Pons (tissue), 1 donor: ENCODE measurements at places on chromosomes 1 and 21.

DNA sequence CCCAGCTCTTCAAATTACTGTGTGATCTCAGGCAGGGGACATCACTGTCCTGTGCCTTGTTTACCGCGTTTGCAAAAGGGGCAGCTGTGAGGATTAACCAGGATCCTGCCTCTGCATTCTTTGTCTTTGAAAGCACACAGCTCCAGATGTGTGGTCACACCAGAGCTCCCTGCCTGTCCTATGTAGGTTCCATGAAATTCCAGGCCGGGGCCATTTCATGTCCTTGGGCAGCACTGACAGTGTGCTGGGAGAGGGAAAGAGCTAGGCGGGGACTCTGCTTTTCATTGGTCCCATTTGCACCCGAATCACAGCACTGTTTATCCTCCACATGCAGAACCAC lies 42.2 kb upstream of the SELENON start:
- no peak for DNase-seq

DNA sequence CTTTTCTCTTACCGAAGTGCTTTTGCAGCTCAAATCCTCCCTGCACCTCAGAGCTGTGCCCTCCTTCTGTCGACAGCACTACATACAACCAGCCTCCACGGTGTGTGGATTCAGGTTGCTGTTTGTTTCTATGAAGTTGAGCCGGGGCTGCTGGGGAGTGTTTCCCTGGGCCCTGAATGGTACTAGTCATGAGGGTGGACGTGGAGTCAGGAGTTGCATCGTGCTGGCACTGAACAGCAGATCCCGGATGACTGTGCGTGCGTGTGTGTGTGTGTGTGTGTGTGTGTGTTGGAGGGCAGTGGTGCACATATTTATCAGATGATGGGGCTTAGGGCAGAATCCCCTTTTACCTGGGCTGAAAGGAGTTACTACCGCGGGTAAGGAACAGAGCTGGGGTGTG lies 47.0 kb downstream of the ACTL8 start:
- no peak for DNase-seq

DNA sequence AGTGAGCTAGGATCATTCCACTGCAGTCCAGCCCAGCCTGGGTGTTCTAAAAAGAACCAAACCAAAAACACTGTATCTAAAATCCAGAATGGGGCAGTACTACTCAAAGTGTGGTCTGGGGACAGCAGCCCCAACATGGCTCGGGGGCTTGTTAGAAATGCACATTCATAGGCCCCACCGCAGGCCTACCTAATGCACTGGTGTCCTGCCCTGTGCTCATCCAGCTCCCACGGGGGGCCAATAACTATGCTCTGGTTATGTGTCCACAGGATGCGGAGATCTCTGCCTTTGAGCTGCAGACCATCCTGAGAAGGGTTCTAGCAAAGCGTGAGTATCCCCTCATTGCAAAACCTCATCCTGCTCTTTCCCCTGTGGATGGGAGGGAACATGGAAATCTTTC lies 51.5 kb downstream of the CAPN2 start:
- no peak for DNase-seq

DNA sequence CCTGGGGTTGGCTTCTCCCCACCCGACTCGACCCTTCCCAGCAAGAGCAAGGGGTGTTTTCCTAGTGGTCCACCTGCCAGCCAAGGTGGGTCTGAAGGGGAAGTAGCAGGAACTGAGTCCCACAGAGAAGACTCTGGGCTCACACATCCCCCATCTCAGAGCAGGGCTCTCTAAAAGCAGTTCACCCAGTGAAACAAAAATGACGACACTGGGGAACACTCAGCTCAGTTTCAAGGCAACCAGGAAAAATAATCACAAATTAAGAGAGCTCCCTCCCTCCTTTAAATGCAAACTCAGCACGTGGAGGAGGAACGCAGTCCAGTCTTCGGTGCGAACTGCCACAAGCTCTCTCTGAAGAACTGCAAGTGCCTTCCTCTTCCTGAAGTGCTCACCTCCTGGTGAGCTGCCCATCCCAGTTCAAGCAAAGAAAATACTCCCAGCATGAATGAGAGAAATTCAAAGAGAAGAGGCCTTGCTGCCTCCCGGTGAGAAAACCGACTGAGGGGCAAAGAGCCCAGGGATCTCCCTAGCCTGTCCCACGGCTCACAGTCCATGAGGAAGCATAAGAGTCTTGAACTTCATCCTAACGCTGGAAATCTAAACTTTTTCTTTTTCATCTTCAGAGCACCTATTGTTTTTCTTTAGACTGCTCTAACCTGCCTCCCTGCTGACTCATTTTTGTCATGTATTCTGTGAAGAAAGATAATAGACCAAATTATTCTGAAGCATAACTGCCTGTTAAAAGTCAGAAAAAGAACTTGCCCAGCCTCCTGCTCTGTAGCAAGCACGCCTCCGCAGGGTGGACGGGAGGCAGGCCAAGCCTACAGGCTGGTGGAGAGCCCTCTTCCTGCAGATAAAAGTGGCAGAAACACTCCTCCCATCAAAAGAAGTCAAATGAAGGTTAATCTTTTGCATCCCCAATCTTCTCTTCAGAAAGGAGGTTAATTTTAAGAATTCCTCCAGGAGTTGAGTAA lies 281.4 kb downstream of the HHIPL2 start:
- DNase-seq = no peak

GRCh38 chr1:29186707-29187106 lies 5.0 kb upstream of the SRSF4 start:
- DNase-seq = no peak

- DNase-seq = no peak
These were observed 7.4 kb upstream of the EDEM3 start for GRCh38 chr1:184761969-184762485.

DNA sequence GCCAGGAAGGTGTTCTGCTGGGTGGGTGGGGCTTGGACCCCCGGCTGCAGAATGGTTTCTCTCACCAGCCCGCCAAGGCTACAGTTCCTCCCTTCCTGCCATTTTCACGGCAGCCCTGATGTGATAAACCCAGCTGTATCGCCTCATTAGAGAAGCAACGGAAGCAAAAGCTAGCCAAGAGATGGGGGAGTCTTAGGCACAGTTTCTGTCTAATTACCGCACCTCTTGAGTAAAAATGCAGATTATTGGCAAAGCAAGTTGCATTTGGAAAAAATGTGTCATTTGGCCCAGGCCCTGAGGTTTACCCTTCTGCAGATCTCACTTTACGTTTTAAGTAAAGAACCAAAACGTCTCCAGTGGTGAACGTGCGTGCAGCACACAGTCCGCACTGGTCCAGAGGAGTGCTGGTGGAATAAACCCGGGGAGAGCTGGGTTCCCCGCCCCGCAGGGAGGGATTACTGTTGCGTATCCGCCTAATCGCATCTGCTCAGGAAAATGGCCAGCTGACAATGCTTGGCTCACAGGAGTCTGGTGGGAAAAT lies 109.9 kb downstream of the GALNT2 start:
- peak; percentile 70 for DNase-seq

- no peak for DNase-seq
These were observed 272.2 kb downstream of the LMO4 start for GRCh38 chr1:87600854-87601253.

GRCh38 chr1:157073944-157074685 lies 25.5 kb downstream of the ETV3L start:
- peak; percentile 46 for DNase-seq

DNA sequence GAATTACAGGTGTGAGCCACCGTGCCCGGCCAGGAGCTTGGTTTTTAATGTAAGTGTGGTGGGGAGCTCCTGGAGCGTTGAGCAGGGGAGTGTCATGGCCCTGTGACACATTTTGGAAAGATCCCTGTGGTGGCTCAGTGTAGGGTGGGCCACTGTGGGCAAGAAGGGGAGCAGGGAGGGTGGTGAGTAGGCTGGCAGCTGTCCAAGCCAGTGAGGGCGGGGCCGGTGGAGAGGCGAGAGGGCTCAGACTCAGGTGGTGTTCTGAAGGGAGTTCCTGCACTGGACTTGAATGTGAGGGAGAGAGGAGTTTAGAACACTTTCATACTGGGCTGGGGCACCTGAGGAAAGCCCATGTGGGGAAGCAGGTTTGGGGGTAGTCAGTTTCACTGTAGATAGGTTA lies 3.1 kb upstream of the EVA1B start:
- DNase-seq = no peak

DNA sequence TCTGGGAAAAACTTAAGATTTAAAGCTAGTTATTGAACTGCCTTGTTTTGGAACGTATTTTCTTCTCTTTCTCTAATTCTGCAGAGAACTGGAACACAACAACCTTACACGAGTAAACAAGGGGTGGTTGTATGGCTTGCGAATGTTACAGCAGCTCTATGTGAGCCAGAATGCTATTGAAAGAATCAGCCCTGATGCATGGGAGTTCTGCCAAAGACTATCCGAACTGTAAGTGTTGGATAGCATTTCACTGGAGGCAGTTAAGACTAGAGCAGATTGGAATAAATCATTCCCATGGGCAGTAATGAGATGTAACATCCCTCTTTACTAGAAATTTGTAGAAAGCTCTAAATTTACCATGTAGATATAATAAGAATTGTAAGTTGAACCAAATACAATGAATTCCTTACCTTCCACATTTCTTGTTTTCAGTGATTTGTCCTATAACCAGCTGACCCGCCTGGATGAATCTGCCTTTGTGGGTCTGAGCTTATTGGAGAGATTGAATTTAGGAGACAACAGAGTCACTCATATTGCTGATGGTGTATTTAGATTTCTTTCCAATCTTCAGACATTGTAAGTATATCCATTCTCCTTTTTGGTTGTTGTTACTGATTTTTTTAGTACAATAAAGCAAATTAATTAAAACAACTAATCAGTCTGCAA lies 22.9 kb downstream of the LRIG2 start:
- peak; percentile 92 for DNase-seq

DNA sequence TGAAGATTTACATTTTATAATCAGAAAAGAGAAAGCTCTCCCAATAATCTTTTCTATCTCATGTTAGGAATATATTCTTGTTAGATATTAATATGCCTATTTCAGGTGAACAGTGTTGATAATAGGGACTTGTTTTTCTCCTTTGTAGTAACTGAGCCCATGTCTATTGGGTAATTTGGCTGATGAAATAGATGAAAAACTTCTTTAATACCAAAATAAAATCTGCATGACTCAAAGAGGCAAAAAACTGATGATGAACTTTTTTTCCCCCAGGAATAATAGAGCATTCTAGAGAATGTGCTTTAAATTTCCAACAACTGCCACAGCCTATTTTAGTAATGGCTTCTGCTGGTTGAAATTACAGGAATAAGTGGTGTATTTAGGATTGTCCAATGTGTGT lies 178.9 kb upstream of the GREM2 start:
- no peak for DNase-seq

DNA sequence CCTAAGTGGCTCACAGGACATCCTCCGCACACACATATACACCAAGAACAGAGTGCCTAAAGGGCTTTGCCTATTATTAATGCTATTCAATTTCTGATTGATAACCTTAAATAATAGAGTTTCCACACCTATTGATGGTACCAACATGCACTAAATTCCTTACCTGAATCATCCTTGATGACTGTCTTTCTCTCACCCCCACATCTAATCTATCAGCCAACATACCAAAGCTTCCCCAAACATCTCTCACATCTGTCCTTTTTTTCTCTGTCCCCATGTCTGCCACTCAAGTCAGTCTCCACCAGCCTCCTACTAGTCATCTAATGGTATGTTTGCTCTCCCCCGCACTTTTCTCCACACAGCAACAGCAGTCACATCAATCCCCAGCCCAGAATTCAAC lies 174.4 kb downstream of the DSCAM start:
- no peak for DNase-seq

DNA sequence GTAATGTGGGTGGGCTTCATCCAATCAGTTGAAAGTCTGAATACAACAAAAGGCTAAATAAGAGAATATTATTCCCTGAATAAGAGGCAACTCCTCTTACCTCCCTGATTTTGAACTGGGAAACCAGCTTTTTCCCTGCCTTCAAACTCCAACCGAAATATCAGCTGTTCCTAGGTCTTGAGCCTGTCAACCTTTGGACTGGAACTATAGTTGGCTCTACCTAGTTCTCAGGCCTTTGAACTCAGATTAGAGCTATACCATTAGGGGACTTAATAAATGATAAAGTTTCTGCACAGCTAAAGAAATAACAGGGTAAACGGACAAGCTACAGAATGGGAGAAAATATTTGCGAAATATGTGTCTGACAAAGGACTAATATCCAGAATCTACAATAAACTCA lies 43.8 kb upstream of the BEND5 start:
- DNase-seq = no peak

GRCh38 chr1:113247782-113248181 lies 142.5 kb upstream of the MAGI3 start:
- DNase-seq = no peak

GRCh38 chr1:8987881-8988617 lies 38.2 kb downstream of the SLC2A7 start:
- DNase-seq = peak; percentile 76

DNA sequence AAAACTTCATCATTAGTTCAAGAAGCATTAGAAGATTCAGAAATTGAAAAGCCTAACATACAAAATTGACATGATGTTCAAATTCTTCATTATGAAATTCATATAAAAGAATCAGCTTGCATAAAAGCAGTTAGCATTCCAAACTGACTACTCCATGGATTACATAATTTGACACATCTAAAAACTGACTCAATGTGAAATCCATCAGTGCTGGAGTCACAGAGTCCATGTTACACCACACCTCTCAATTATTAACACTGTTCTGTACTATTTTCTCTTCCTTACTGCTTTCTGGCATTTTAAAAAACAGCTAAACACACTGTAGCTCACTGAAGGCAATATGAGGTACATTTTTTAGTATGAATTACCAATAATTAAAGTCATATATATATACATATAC lies 28.0 kb downstream of the ARHGAP29 start:
- DNase-seq = no peak

- no peak for DNase-seq
These were observed 99.0 kb downstream of the ZZZ3 start for GRCh38 chr1:77583483-77583882.

DNA sequence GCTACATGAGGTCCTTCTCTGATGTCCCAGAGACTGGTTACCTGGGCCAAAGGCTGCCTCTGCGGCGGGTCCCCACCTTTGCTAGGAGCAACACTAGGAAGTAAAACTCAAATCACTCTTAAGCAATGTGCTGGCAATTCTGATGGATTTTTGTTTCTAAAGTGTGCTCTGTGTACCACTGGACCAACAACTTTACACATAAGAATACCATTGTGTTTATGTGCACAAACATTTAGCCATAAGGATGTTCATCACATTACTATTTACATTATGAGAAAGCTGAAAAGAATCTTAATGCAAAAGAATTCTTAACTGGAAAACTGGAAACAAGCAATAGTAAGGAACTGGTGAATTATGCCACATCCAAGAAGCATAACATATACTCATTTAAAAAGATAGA lies 38.6 kb downstream of the SSBP3 start:
- no peak for DNase-seq
